Ammon's horn (tissue), 1 donor: ENCODE measurements at places on chromosomes 12 and 14.

DNA sequence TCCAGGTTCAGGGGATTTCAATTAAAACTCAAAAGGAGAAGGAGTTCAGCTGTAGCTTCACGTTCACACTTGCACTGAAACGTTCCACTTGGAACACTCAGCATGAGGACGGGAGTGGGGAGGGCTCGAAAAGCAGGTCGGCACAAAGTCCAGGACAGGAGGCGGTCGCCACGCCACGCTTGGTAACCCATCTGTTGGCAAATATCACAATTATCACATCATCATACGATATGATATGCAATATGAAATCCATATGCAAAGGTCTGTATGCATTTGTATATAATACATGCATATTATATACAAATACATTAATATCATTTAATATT lies 17.2 kb downstream of the ADGRD1 start:
- no peak for DNase-seq

DNA sequence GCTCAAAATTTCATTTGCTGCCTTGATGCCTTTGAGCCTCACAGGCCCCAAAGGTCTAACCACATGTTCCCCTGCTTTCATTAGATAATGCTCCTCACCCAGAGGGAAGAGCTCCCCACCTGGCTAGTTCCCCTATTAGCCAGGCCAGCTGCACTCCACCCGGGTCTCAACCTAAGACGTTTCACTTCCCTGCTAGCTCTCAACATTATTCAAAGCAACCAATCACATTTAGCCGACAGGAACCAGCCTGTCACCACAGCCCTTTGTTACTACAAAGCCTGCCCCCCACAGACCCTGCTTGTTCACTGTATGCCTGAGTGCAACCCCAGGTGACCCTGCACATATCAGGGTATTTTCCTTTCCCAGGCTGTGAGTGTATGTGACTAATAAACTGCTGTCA lies 78.6 kb downstream of the SLC15A5 start:
- DNase-seq = no peak

DNA sequence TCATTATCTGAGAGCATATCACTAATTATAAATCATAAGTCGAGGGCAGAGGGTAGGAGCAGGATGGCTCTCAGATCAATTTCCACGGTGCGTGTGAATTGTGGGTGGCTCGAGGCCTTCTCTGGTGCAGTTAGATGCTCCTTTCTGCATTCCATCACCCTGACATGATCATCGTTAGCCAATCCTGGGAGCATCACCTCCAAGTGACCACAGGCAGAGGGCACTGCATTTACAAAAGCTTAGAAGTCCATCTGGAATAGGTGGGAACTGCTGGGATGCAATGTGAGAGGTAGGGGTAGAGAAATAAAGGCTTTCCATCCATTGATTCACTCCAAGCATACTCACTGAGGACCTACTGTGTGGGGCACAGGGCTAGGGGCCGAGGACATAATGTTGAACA lies 538.2 kb upstream of the TBX3 start:
- DNase-seq = no peak

GRCh38 chr14:70073924-70074566 lies 114.7 kb downstream of the SLC8A3 start:
- DNase-seq = peak; percentile 85

DNA sequence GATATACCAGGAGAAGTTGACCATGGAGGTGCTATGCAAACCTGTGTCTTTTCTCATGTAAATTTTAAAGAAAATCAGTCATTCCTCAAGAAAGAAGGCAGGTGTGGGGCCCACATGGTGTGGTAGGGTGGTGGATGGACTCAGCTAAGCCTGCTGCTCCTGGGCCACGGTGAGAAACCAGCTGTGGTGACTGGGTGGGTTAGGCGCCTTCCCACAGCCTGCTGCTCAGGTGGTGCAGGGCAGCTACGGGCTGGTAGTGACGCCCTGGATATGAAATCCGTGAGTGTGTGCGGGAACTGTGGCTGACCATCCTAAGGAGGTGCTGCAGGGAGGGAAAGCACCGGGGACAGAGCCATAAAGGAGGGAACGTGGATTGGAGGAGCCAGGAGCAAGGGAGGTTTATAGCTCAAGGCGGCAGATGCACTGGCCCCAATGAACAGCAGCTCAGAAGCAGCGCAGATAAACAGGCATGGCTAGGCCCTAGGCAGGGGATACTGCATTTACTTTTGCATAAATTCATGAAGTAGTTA lies 408.8 kb downstream of the FUT8 start:
- no peak for DNase-seq

DNA sequence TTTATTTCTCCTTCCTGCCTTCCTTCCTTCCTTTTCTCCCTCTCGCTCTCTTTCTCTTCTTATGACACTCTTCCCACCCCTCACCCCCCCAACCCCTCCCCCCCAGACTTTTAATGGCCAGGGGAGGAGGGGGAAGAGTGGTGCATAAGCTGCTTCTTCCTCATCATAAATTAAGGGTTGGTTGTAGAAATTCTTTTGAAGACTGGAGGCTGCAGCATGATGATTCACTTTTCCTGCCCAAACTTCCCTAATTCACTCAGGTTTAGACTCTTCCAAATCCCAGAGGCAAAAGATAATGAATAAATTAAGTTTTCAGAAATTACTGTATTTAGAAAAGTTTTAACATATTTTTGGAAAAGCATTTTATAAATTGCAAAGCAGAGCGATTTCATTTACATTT lies 58.2 kb downstream of the GRIP1 start:
- DNase-seq = no peak
